ENCODE measurements at places on chromosomes 1 and 21.

GRCh38 chr21:28669321-28669720 lies 323.4 kb downstream of the LTN1 start:
- DNase-seq, result no peak

DNA sequence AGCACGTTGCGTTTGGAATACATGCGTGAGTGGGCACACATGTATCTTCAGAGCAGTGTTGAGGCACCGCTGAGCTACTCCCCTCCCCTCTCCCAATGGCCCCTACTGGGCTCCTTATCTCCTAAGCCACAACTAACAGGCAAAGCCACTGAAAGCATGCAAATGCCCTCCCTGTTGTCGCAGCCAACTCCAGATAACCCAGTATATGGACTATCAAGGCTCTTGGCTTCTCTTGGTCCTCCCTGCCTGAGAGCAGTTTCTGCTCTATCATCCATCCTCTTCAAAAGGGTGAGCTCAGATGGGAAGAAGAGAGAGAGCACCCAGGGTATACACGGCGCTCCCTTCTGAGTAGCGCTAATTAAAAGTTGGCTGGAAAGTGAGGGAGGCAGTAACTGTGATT lies 58.5 kb upstream of the CNTN2 start:
- DNase-seq, result no peak

GRCh38 chr1:203076031-203076511 lies 9.7 kb downstream of the MYOG start:
- DNase-seq, result no peak

- no peak for DNase-seq
These were observed 182.5 kb upstream of the JUN start for GRCh38 chr1:58966103-58966916.

- DNase-seq, result no peak
These were observed 5.6 kb upstream of the SLC2A5 start for GRCh38 chr1:9075022-9075421.

DNA sequence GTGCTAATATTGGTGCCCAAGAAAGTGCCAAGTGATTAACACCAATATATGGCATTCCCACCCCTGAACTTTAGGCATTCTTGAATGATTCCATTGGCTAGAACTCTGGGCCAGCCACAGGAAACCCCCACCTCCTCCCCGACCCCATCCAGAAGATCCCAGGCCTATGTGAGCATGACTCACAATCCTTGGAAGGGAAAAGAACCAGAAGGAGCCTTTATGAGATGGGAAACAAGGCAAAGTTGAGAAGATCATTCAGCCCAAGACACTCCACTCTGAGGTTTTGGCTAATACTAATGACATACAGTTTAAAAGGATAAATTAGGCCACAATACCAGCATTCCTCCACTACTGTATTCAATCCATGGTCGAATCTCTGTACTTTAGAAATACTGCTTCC lies 21.8 kb downstream of the ELK4 start:
- no peak for DNase-seq

GRCh38 chr1:183179033-183179432 lies 7.0 kb upstream of the LAMC2 start:
- no peak for DNase-seq

GRCh38 chr1:109933856-109934711 lies 23.4 kb downstream of the CSF1 start:
- no peak for DNase-seq

DNA sequence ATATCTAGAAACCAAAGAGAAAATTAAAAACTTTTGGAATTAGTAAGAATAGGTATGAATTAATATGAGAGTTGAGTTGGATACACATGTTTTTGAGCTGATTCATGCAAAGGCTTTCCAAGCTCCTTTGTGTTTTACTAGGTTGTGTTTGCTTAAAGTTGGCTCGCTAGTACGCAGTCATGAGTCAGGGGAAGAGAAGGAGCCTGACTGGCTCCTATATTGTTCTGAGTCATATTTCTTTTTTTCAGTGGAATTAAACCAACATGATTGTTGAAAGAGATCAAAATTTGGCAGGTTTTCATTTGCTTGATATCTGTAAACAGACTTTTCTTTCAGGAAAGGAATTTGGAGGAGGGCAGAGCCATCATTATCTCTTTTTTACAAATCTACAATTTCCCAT lies 66.7 kb downstream of the MAGI3 start:
- DNase-seq, result no peak

DNA sequence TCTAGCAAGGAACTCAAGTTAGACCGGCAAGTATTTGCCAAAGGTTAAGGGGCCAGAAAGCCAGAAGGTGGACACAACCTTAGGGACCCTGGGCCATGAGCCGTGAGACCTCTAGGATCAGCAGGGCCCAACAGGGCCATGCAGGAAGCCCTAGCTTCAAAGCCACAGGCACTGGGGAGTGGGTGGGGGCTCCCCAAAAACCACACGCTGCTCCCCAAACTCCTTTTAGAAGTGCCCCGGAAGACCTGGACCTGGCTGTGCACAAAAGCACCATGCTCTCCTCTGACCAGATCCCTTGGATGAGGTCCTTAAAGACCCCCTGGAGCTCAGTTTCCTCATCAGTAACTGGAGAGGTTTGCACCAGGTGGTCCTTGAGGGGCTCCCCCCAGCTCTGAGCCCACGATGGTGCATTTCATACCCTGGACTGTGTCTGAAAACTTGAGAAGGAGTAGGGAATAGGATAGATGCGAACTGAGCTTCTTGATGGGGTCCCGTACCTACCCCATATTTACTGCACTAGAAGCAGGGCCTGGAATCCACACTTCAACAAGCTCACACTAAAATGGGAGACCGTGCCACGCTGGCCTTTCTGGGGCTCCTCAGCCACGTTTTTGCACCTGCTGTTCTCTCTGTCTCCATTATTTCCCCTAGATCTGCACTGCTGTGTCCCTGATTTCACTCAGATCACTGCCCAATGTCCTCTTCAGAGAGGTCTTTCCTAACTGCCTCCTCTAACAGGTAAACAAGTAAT lies 40.6 kb upstream of the LBR start:
- DNase-seq, result no peak

GRCh38 chr1:95286479-95286878 lies 52.5 kb downstream of the RWDD3 start:
- no peak for DNase-seq

GRCh38 chr1:183080406-183080805 lies 57.2 kb downstream of the LAMC1 start:
- DNase-seq, result no peak
